Mesothelial cell of epicardium (in vitro differentiated cells): ENCODE measurements at places on chromosomes 6 and 20. TPM values are rescaled to one million over a fixed set of nuclear protein-coding genes. Genes with fewer than 3 reads are reported as not detected.

Gene SPEF1
- total RNA-seq, result 0.27 to 0.40 TPM (median 0.34 TPM) in 3 replicates

Gene MUCL3
- total RNA-seq, result not detected in 3 replicates

Gene BPIFB2
- not detected in 3 replicates for total RNA-seq

Gene TXLNB
- total RNA-seq, result 0.44 to 1.6 TPM (median 0.67 TPM) in 3 replicates

Gene OR2J2
- total RNA-seq, result not detected in 3 replicates

Gene HRH3
- not detected in 3 replicates for total RNA-seq

Gene TRIM10
- total RNA-seq, result not detected in 3 replicates

Gene TBXT
- total RNA-seq, result not detected in 3 replicates

Gene FAM110A
- 11.1 to 11.3 TPM (median 11.1 TPM) in 3 replicates for total RNA-seq

Gene HLA-DRB1
- 4.5 to 5.4 TPM (median 5.3 TPM) in 3 replicates for total RNA-seq

DNA sequence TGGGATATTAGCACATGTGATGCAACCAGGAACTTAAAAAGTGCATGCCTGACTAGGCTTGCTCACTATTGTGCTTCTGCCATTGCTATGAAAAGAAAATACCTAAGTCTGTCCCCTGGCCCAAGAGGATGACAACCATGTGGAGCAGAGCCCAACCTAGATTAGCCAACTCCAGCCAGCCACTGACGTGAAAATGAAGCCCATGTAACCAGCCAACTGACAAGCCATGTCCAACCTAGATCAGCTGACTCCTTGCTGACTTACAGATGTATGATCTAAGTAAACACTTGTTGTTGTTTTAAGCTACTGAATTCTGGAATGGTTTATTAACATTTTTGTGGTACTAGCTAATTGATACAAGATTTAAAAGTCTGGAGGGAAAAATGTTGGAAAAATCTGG, 47.5 kb downstream of the PIGU start:
- no peak for DNase-seq
- peaks cover 4% of the 10 kb centered on the region for H3K4me1 ChIP-seq
- peaks cover 22% of the 10 kb centered on the region for H3K36me3 ChIP-seq
- no peak overlapping the region for H3K27ac ChIP-seq
- no peaks in the 10 kb centered on the region for H3K27me3 ChIP-seq

GRCh38 chr6:125700581-125701353, 48.7 kb upstream of the HEY2 start:
- H3K27me3 ChIP-seq, result peaks cover 15% of the 10 kb centered on the region
- no peak overlapping the region for H3K4me3 ChIP-seq
- no peaks in the 10 kb centered on the region for H3K36me3 ChIP-seq

DNA sequence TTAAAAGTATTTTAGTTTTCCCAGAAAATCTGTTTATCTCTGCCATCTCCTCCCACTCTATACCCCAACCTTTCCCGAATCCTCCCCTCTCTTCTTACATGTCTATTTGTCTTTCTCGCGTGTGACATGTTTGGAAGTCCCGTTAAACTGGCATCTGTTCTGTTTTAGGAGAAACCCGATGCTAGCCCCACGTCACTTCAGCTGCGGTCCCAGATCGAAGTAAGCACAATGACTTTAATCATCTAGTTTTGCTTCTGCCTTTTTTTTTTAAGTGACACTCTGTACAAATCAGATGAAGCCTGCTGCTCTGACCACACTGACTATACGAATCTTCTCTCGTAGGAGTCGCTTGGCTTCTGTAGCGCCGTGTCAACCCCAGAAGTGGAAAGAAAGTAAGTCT, 97.4 kb downstream of the SASH1 start:
- peaks cover 36% of the 10 kb centered on the region for H3K4me1 ChIP-seq
- peak overlapping the region; percentile 62 for H3K27ac ChIP-seq
- H3K36me3 ChIP-seq, result no peaks in the 10 kb centered on the region
- DNase-seq, result no peak
- H3K27me3 ChIP-seq, result no peaks in the 10 kb centered on the region

- H3K4me3 ChIP-seq, result no peak overlapping the region
- H3K4me1 ChIP-seq, result peaks cover 14% of the 10 kb centered on the region
- no peak overlapping the region for H3K27ac ChIP-seq
- H3K27me3 ChIP-seq, result no peaks in the 10 kb centered on the region
- peaks cover 11% of the 10 kb centered on the region for H3K36me3 ChIP-seq
These were observed 36.4 kb downstream of the HDGFL1 start for GRCh38 chr6:22605736-22606135.

- no peaks in the 10 kb centered on the region for H3K36me3 ChIP-seq
- H3K4me3 ChIP-seq, result no peak overlapping the region
- H3K27me3 ChIP-seq, result peaks cover 2% of the 10 kb centered on the region
- no peak overlapping the region for H3K27ac ChIP-seq
- peaks cover 3% of the 10 kb centered on the region for H3K4me1 ChIP-seq
These were observed 290.6 kb upstream of the ZNF337 start for GRCh38 chr20:25987073-25987927.

DNA sequence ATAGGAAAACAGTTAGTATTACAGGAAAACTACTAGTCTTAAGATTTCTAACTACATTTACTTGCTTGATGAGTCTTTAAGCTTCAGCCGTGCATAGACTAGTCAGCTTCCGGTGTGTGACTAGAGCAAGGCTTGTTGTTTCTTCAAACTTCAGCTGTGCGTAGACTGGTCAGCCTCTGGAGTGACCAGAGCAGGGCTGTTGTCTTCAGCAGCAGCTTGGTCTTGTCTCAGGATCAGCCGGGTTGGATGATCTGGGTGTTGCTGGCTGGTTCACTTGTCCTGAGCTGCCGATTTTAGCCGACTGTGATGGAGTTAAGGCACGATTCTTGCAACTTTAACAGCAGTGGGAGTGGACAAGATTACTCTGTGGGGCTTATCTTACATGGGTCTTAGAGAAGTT, 44.7 kb downstream of the HLA-C start:
- peaks cover 6% of the 10 kb centered on the region for H3K27me3 ChIP-seq
- no peaks in the 10 kb centered on the region for H3K36me3 ChIP-seq
- peaks cover under 1% of the 10 kb centered on the region for H3K4me1 ChIP-seq
- no peak for DNase-seq
- no peak overlapping the region for H3K4me3 ChIP-seq

- peaks cover 32% of the 10 kb centered on the region for H3K4me1 ChIP-seq
- H3K27ac ChIP-seq, result no peak overlapping the region
- no peak overlapping the region for H3K4me3 ChIP-seq
- H3K27me3 ChIP-seq, result peaks cover 5% of the 10 kb centered on the region
- no peaks in the 10 kb centered on the region for H3K36me3 ChIP-seq
These were observed 79.9 kb upstream of the CD83 start for GRCh38 chr6:14037402-14038277.

DNA sequence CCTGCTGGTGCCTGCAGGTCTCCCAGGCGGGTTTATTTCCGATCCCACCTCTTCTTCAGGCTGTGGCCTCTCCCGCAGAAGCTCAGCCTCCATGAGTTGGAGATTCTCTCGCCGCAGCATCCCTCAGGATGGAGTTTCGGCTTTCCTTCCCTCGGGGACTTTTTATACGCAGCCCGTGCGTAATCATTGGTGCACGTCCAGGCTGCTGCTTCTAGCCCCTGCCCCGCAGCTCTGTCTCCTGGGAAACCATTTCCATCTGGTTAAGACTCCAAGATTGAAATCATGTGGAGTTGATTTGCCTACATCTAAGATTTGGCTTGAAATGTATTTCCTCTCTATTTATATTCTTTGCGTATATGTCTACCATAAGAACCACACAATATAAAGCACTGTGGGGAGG, 46.7 kb upstream of the CARMIL1 start:
- no peak overlapping the region for H3K27ac ChIP-seq
- no peak overlapping the region for H3K4me3 ChIP-seq
- H3K27me3 ChIP-seq, result peaks cover 5% of the 10 kb centered on the region
- H3K4me1 ChIP-seq, result peaks cover 37% of the 10 kb centered on the region

- H3K36me3 ChIP-seq, result peaks cover 12% of the 10 kb centered on the region
- no peaks in the 10 kb centered on the region for H3K4me1 ChIP-seq
- H3K27me3 ChIP-seq, result no peaks in the 10 kb centered on the region
- no peak overlapping the region for H3K27ac ChIP-seq
These were observed 70.8 kb upstream of the FBXO30 start for GRCh38 chr6:145885431-145885830.

GRCh38 chr20:34875642-34876405, 588 bp upstream of the ACSS2 start:
- no peak for DNase-seq
- H3K27ac ChIP-seq, result peak overlapping the region; percentile 96
- peak overlapping the region; percentile 93 for H3K4me3 ChIP-seq
- H3K27me3 ChIP-seq, result no peaks in the 10 kb centered on the region
- peaks cover 38% of the 10 kb centered on the region for H3K4me1 ChIP-seq

DNA sequence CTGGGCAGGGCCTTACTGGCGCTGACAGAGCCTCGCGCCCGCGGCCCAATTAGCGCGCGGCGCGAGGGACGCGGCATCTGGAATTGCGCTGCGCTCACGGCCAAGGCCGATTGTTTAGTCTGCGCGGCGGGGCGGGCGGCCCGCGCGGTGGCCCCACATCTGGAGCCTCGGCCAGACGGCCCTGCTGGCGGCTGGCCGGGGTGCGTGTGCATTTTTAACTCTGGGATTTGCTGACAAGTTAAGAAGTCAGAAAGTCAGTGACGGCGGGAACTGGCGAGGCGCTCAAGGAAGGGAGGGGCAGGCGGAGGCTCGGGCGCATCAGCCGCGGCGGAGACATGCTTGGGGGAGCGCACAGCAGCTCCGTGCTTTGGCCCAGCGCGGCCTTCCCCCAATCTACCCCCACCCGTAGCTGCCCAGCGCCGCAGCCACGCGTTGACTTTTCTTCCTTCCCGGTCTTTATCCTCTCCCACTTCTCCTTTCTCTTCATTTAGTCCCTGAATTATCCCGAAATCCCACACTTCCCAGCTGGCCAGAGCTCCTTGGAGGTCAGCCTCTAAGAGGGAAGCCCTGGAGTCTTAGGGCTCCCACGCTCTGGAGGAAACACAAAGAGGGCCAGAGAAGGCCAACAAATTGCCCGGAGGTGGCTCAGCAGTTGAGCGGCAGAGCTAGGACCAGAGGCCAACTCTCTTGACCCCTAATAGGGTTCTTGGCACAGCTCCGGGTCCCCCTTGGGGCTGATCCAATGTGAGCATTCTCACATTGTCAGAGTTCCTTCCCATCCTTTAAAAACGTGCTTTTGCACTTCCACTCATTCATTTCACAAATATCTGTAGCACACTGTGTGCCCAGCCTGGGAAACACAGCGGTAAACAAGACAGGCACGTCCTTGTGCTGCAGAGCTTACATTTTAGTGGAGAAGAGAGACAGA, 40.8 kb upstream of the FOXP4 start:
- DNase-seq, result peak; percentile 54
- peak overlapping the region; percentile 60 for H3K4me3 ChIP-seq
- peak overlapping the region; percentile 87 for H3K27ac ChIP-seq
- H3K4me1 ChIP-seq, result peaks cover 57% of the 10 kb centered on the region
- no peaks in the 10 kb centered on the region for H3K27me3 ChIP-seq

DNA sequence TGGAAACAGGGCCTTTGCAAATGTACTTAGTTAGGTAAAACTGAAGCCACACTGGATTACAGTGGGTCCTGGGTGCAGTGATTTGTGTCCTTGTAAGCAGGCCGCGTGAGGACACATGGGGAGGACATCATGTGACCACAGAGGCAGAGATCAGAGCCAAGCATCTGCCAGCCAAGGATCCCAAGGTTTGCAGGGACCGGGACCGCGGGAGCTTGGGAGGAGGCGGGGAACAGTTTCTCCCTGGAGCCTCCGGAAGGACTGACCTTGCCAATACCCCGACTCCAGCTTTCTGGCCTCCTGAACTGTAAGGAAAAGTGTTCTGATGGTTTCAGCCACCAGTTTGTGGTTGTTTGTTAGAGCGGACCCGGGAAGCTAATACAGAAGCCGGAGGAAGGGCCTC, 500.9 kb downstream of the PREX1 start:
- no peaks in the 10 kb centered on the region for H3K36me3 ChIP-seq
- peaks cover 30% of the 10 kb centered on the region for H3K4me1 ChIP-seq
- no peak for DNase-seq
- H3K4me3 ChIP-seq, result no peak overlapping the region
- H3K27me3 ChIP-seq, result no peaks in the 10 kb centered on the region

GRCh38 chr20:10994991-10995700, 321.3 kb upstream of the JAG1 start:
- H3K4me3 ChIP-seq, result no peak overlapping the region
- DNase-seq, result no peak
- H3K4me1 ChIP-seq, result peaks cover 4% of the 10 kb centered on the region
- H3K27me3 ChIP-seq, result no peaks in the 10 kb centered on the region
- no peak overlapping the region for H3K27ac ChIP-seq

GRCh38 chr20:57928181-57928967, 218.6 kb upstream of the PMEPA1 start:
- no peak for DNase-seq
- H3K27me3 ChIP-seq, result peaks cover 35% of the 10 kb centered on the region
- H3K27ac ChIP-seq, result no peak overlapping the region
- peaks cover 11% of the 10 kb centered on the region for H3K4me1 ChIP-seq
- no peak overlapping the region for H3K4me3 ChIP-seq
- peaks cover 4% of the 10 kb centered on the region for H3K36me3 ChIP-seq

DNA sequence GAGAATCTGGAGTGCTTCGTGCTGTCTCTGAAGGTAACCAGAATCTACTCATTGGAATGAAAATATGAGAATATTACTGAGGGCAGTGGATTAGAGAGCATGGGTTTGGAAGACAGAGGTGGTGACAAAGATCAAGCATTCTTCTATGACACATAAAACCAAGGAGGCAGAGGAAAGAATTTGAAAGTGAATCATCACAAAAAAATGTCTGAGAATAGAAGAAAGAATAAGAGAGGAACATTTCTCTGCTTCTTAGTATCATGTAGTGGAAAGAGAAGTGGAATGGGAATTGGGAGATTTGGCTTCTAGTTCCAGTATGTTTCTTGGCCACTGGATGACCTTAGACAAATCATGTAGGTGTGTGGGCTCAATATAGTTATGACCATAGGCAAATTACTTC, 474.0 kb downstream of the TFAP2B start:
- H3K4me1 ChIP-seq, result peaks cover 23% of the 10 kb centered on the region
- no peak overlapping the region for H3K4me3 ChIP-seq
- no peaks in the 10 kb centered on the region for H3K36me3 ChIP-seq
- no peak for DNase-seq
- peak overlapping the region; percentile 43 for H3K27ac ChIP-seq

GRCh38 chr6:114055763-114056162, 84.8 kb upstream of the HDAC2 start:
- no peak overlapping the region for H3K4me3 ChIP-seq
- no peak for DNase-seq
- H3K36me3 ChIP-seq, result no peaks in the 10 kb centered on the region
- H3K27ac ChIP-seq, result peak overlapping the region; percentile 67
- H3K4me1 ChIP-seq, result peaks cover 22% of the 10 kb centered on the region

GRCh38 chr6:107622269-107622668, 132.4 kb downstream of the SOBP start:
- peaks cover 5% of the 10 kb centered on the region for H3K4me1 ChIP-seq
- no peak for DNase-seq
- H3K4me3 ChIP-seq, result no peak overlapping the region
- H3K36me3 ChIP-seq, result no peaks in the 10 kb centered on the region

DNA sequence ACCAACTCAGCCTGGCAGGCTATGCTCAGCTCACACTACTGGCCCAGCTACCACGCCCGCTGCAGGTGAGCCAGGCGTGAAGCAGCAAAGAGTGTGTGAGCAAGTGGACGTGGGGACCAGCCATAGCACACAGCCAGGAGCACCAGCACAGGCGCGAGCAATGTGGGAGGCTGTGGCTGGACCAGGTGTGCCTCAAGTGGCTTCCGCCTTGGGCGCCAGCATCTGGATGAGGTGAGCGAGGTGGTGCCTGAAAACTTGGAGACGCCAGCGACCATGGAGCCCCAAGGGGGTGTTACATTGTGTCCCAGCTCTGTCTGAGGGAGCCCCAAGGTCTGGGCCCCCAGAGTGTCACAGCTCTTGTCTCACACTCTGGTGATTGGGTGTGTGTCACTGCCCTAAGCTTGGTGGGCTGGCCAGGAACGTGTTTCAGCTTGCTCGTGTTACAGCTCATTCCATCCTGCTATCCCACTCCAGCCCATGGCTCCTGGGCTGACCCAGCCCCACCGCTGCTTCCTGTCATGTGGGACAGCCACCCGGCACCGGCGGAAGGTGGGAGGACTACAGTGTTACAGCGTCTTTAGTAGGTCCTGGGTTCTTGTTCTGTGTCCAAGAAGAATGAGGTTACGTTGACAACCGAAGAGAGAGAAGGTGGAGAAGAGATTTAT, 508.0 kb upstream of the MMS22L start:
- no peak overlapping the region for H3K27ac ChIP-seq
- no peaks in the 10 kb centered on the region for H3K4me1 ChIP-seq
- no peaks in the 10 kb centered on the region for H3K36me3 ChIP-seq
- H3K4me3 ChIP-seq, result no peak overlapping the region
